ENCODE measurements at places on chromosomes 4 and X.

DNA sequence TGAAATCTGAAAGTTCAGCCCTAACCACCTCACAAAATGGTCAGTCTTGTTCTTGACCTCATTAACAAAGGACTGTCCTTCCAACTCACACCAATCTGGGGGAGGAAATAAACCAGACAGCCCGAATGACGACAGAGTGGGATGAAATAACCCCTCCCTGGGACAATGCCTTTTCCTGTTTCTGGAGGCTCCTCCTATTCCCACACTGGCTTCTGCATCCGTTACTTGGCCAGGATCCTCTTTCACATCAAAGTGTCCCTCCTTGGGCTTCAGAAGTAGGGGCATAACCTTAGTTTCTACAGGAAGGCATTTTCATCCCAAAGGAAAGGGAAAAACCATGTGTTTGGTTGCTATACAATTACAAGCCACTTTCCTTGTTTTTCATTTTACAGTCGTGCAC, 59.8 kb upstream of the RPL34 start:
- no peak for DNase-seq

DNA sequence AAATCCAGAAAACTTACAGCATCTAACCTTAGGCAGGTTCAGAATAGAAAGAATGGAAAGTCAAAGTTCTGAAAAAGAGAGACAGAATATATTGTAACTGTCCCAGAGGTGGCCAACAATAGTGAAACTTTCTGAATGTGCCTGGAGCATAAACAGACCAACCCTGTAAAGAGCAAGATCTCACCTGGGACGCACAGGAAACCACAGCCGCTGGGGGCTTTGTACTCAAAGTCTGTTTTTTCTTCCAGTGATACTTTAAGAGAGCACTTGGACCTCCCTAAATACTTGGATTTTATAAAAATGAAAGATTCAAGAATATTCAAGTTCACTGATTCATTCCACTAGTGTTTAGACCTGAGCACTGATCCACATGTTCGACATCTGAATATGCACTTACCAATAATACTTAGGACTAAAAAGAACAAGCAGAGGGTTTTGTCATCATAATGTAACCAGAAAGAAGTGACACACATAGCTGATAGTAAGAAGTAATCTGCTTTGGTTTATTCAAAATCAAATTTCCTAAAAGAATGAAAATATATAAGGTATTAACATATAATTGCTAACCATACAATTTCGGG, 35.3 kb downstream of the ARAP2 start:
- DNase-seq: no peak

DNA sequence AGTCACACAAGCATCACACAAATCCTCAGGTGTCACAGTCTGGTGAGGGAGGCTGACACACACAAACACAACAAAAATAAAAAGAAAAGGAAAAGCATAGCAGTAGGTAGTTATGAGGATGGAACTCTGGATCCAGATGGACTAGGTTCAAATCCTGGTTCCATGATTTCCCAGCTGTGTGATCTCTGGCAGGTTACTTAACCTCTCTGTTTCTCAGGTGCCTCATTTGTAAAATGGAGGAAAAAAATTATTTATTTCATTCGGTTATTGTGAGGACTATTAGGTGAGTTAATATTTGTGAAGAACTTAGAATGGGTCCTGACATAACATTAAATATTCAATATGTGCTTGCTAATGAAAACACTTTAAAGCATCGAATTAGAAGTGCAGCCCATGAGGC, 19.8 kb downstream of the GAGE1 start:
- no peak for DNase-seq

DNA sequence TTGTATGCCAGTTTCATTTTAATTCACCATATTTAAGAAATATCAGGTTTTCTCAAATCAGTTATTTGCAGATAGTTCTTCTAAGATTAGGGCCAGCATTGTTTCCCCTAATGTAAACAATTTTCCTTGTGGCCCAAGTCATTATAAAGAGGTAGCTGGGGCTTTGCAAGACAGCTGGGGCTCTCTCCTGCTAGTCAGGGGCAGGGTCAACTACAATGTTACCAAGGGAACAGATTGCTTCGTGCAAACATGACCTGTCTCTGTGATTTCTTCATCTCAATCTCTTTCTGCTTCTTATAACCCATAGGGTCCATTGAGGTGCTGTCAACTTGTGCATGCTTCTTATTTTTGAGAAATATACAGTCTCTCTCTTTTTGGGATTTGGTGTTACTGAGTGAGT, 12.1 kb downstream of the ARMCX6 start:
- no peak for DNase-seq

DNA sequence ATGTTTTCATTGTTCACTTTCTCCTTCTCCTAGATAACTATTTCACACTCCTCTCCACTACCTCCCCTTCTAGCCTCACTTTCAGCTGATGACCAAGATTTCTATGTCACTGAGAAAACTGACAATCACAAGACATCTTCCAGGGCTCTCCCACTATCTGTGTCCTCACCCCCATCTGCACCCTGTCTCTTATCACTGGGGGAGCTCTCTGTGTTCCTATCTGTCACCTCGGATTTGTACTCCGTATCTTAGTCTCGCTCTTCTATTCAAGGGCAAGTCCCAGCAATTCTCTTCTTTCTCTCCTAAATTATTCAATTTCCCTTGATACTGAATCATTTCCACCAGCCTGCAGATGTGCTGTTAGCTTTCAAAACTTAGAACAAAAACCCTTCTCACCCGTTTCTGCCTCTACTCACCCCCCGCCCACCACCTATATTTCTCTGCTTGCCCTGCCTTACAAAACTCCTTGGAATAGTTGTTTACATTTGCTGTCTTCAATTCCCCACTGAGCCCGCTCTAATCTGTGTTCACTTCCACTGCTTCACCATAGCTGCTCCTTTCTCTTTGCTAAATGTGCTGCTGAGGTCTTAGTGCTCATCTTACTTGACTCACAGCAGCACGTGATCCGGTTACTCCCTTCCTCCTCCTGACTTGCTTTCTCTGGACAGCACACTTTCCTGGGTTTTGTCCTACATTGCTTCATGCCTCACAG, 293.2 kb downstream of the UNC5C start:
- DNase-seq: no peak

DNA sequence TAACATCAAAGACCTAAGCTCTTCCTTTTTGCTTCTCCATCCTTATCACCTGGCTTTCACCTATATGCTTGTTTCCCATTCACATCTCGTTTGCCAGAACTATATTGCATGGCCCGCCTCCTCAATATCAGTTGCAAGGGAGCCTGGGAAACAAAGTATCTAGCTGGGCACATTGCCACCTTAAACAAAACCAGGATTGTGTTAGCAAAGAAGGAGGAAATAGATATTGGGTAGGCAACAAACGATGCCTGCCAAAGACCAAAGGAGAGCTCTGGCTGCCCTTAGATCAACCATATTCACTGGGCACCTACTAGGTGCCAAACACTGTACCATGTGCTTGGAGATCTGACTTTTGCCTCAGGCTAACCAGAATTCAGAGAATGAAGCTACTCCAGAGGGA, 107.5 kb downstream of the GRIA3 start:
- no peak for DNase-seq

DNA sequence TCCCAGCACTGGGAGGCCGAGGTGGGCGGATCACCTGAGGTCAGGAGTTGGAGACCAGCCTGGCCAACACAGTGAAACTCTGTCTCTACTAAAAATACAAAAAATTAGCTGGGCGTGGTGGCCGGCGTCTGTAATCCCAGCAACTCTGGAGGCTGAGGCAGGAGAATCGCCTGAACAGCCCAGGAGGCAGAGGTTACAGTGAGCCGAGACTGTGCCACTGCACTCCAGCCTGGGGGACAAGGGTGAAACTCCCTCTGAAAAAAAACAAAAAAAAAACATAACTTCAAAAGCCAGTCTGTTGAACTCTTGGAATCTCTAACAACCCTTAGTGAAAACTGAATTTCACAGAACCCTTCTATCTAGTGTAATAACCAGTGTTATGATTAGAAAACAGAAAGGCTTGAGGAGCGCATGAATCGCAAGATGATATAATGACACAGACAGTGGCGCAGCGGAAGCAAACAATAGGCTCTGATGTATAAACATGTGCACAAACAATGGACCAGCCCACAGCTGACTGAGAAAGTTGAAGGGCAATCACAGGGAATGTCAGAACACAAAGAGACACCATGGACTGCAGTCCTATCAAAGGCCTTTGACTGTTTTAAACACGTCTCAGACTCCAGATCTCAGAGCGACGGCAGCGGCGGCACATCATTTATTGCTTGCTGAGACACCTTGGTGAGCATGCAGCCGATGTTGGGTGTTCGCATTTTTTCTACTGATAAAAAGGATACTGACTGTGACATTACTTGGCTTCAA, 81.6 kb downstream of the NSUN7 start:
- no peak for DNase-seq

DNA sequence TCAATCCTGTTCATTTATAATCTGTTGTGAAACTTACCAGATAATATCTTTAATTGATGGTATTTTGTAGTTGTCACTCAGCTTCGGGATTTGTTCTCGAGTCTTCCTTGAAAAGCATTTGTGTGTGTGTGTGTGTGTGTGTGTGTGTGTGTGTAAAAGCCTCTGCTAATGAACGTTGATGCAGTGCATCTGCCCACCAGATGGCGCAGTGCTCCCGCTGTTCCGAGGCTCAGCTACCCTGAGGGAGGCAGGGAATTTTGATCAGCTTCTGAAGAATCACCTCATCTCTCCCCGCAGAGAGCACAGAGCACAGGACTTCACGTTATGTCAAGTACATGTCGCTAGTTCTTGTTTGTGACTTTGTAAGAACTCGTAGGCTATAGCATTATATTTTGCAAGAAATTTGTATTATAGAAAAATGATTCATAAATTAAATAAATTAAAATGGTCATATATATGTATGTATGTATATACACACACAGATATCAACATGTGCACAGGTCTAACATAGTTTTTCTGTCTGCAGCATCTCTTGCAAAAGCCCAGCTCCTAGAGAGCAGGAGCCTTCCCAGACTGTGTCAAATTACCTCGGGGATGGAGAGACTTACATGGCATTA, 316.7 kb upstream of the IGFBP7 start:
- peak; percentile 90 for DNase-seq

- no peak for DNase-seq
These were observed 622 bp downstream of the KLKB1 start for GRCh38 chr4:186227744-186228513.

DNA sequence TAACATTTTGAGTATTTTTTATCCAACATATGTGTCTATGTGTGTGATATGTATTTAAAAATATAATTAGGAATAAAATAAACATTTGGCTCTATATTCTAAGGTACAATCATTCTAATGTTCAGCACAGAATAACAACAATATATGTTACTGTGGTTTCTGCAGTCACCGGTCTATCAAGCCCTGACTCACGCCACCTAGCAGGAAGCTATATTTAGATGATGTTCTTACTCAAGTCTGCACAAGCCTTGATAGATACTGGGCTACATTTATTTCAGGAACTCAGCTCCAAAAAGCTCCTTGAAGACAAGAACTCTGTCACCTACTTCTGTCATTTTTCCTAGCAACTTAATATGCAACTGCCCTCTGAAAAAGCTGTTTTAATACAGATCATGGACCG, 152.0 kb upstream of the FTHL17 start:
- no peak for DNase-seq

DNA sequence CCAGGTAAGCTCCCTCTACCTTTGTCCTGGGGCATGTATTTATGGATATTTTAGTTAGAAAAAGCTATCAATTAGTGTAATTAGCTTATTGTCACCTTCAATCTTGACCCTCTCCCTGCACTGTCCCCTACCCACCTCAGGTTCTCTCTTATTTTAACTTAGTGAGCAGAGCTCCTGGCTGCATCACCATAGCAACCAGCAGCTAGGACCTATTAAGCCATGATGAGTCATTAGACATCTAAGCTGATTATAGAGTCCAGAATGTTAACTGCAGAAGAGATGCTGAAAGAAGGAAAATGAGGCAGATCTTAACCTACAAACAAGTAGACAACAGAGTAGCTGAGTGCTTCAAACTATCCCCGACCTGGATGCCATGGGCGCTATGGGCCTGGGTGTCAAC, 36.6 kb downstream of the MAGEE2 start:
- no peak for DNase-seq

DNA sequence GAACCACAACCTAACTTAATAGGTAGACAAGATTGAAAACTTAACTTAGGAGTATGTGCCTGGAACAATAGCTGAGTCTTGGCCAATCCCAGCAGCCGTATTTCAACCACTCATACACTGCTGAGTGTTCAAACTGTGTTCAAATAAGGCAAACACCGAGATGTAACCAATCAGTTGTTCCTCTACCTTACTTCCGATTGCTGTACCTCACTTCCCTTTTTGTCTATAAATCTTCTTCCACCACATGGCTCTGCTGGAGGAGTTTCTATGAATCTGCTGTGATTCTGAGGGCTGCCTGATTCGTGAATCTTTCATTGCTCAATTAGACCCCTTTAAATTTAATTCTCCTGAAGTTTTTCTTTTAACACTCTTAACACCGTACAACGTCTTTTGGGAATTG, 108.0 kb downstream of the ANAPC4 start:
- no peak for DNase-seq

DNA sequence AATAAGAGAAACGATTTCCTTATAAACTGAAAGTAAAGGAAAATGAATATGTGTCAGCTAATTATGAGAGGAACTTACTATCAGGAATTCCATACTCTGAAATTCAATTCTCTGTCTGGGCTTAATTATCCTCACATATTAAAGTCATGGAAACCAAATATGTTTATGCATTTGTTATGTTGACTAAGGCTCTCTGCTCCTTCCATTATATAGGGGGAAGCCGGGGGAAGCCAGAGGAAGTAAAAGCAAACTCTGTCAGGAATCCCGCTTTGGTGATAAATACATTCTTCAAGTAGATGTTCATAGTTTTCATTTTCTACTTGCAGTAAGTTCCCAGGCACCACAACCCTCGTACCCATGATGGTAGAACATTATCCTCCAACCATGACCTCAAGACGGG, 142.8 kb upstream of the VCX2 start:
- no peak for DNase-seq

DNA sequence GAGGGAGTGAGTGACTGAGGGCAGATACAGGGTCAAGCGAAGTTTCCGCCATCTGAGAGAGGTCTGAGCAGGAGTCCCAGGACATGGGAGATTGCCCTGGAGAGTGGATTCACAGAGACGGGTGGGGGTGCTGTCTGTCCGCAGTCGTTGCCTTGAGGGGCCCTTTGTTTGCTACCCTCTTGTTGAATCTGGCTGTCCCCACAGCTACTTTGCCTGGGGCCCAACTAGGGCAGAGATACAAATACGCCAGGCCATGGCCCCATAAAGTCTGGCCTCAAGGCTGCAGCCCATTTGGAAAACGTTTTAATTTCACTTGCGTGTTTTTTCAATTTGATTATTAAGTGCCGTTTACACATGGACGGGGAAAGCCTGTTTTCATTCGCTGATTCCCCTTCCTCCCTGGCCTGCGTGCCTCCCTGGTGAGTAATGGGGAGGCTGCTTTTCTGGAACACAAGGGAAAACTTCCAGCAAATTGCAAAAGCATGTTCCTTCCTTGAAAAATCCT, 134.4 kb downstream of the SMIM20 start:
- DNase-seq: peak; percentile 83

DNA sequence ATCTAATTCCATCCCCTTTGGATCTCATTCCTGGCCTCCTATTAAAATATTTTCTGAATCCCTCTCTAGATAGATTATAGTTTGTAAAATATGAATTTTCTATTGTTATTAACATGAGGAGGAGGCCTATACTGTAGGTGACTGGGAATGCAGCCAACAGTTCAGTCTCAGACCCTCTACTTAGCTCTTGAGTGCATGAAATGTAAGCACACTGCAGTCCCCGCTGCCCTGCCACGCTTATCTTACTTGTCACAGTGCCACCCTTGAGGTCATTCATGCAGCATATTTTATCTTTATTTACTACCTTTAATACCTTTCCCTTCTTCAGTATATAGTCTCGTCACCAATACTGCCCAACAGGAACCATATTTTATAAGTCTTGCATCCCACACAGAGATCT, 151.0 kb downstream of the CAMK2D start:
- no peak for DNase-seq

Measured in right cardiac atrium (tissue), 5 donors.